Activated gamma-delta T cell treated with anti-CD3 and anti-CD28 coated beads, Interleukin-2, amount 50 U/mL, for 16 hours (primary cell): ENCODE measurements at places on chromosomes 7 and 10.

DNA sequence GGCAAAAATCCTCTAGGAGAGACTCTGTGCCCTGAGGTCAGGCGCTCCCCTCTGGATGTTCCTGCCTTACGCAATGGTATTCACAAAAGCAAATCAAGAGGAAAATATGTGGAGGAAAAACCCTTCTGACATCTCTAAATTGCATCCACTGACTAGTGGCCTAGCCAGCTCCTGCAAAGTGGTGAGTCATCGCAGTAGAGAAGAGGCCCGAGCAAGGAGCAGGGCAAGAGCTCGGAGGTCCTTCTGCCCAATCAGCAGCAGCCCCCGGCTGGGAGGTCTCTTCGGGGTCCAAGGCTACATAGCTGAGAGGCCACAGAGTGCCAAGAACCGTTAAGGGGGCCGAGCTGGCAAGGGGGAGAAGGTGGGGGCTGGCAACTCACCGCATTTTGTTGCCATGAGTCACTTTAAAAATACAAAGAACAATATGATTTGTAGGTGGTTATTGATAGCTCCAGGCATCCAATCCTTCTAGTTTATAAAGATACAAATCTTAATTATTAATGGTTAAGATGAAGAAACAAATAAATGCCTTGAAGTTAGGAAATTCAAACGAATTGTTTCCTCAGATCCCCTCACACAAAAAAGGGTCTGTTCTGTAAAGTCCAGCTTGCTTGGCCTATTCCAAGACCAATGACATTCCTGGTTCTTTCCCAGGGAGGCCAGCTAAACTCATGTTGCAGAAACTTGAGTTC lies 161.6 kb downstream of the PKD1L1 start:
- DNase-seq, result no peak

DNA sequence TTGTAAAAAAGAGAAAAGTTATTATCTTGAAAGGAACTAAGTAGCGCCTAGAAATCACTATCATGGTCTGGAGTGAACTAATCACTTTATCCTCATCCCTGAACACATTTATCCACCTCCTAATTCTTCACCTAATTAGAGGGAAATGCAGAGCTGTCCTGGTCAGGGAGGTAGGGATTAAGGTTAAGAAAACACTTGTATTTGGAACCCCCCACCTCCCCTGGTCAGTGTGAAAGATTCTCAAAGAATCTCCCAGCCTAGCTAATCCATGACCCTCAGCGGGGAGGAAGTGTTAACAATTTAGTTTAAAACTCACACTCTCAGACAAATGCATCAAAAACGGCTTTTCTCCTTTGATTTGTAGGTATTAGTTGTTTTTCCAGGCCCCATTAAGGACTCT lies 83.8 kb downstream of the FAM204A start:
- DNase-seq, result no peak

DNA sequence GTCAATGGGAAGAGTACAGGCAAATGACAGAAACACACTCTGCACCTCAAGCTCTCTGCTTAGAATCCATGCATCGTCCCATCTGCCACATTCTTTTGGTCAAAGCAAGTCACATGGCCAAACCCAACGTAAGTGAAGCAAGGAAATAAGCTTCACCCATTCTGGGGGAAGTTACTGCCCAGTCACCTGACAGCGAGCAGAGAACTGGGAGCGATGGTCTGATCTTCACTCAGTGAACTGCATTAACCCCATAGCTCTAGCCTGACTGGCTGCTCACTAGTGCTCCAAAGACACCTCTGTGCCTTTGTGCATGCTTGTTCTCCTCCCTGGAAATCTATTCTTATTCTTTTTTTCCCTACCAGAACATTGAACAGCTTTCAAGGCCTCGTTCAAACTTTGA lies 89.9 kb downstream of the APBB1IP start:
- DNase-seq, result no peak

DNA sequence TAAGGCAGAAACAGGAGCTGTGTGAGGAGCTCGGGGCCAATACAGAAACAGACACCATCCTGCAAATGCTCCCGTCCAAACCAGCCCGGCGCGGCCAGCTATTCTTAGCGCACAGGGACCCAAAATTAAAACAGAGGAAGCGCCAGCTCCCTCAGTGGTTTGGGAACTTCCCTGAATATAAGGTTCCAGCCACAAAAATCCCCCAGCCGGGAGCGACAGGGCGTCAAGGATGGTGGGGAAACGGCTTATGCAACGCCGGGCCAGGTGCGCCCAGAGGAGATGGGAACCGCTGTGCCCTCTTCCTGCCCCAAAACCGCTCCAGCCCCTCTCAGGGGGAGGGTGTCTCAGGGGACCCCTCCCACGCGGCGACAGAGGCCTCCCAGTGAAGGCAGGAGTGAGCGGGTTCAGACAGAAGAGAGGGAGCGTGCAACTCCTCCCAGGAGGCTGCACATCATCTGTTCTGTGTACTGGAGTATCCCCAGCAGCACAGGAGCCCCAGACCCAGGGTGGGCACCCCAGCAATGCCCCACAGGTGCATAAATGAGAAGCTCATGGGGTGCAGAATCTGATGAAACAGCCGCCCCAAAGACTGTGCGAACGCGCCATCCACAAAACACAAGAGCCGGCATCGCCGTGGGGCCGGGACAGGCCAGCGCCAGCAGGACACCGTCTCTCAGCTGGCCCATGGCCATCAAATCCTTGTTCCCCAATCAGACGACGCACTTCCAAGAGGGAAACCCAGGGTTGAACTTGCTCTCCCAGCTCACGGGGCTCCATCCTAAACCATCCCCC lies 73.9 kb upstream of the PDGFA start:
- DNase-seq, result no peak

- peak; percentile 35 for DNase-seq
These were observed 4.4 kb upstream of the ARID5B start for GRCh38 chr10:61896854-61897661.

- DNase-seq, result no peak
These were observed 4.7 kb downstream of the TMEM120A start for GRCh38 chr7:75989500-75990388.

GRCh38 chr7:116354546-116355423 lies 144.4 kb downstream of the TES start:
- no peak for DNase-seq

- no peak for DNase-seq
These were observed 14.3 kb downstream of the UNCX start for GRCh38 chr7:1246871-1247526.

DNA sequence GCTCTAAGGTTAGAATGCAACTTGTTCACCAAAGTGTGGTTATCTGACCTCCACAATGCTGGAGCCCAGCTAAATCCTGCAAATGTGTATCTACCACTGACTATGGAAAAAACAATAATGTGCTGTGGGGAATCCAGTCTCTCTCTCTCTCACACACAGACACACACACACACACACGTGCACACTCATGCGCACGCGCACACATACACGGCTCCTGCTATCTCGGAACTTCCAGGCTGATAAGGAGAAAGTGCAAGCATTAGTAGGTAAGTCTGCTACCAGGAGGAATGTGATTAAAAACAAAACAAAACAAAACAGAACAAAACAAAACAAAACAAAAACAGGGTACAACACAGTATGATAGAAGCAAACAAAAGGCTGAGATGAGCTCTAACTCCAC lies 205.2 kb downstream of the FRMD4A start:
- no peak for DNase-seq

DNA sequence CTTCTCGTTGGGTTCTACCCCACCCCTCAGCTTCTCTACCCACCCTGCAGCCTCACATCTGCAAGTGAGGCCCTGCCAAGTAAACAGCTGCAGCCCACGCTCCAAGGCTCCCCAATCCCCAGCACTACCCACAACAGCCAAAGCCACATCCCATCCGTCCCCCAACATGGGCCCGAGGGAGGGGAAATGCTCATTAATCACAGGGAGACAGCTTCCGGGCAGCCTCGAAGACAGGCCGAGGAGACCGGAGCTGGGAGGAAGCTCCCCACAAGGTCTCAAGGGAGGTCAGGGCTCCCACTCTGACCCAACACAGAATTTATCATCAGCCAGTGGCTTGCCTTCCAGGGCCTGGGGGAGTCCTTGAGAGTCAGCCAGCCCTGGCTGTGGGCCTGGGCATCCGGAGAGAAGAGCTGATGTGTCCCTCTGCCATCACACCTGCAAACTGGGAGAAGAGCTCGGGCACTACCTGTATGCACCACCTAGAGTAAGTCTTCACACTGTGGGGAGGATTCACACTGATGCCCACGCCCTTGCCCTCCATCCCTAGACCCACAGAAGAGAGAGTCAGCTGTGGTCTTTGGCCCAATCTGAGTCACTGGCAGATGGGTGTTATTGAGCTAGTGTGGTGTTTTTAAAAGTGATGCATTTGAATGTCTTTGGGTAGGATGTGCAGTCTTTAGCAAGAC lies 115.5 kb upstream of the ZMIZ1 start:
- DNase-seq, result no peak

DNA sequence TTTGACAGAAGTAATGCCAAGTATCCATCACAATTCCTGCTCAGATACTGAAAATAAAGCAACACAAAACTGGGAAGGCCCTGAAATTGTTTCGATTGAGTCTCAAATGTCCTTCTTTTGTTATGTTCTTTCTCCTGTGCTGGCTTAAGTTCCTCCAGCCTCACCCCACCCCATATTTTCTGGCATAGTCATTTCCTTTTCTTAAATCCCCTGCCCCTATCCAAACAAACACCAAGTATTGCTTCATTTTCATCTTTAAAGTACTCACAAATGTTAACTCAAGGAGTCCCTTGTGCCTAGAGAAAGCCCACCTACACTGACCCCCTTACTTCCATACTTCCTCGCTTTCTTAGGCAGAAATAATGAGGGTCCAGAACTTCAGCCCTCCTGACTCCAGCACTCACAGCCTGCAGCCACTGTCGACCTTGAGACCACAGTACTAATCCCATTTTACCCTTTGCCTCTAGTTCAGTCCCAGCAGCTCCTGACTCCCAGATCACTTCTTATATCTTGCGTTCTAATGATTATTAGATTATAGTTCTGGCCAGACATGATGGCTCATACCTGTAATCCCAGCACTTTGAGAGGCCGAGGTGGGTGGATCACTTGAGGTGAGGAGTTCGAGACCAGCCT lies 73.2 kb upstream of the ST8SIA6 start:
- no peak for DNase-seq

DNA sequence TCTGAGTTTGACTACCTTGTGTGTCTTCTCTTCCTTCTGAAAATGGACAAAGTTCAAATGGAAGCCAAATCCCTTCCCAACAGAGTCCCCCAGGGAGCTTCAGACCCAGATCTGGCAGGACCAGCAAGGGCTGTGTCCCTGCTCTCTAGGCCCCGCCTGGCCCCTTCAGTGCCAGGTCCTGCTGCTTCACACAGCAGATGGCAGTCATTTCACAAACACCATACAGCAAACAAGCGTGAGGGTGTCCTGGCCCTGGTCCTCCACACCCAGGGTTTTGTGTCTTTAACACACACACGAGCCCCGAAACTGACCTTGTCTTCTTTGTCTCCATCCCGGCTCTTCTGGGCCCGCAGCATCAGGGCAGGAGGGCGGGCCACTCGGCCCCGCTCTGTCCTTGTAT lies 145.0 kb downstream of the TCERG1L start:
- no peak for DNase-seq

- DNase-seq, result no peak
These were observed 138.2 kb downstream of the ADAM12 start for GRCh38 chr10:126250045-126250444.

DNA sequence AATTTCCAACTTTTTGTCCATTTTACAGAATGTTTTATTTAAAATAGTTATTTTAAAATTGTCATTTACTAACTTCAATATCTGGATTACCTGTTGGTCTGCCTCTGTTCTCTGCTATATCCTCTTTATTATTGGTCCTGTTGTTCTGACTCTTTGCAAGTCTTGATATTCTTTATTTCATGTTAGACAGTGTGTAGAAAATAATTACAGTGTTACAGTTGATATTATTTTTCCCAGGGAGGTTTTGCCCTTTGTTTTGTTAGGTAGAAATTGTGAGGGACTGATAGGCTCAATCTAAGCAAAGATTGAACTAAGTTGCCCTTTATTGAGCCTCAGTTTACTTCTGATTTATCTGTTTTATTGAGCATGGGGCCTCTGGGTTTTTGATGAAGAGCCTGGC lies 49.4 kb upstream of the CADPS2 start:
- DNase-seq, result no peak
